ENCODE measurements at places on chromosomes 6 and 20. TPM values are rescaled to one million over a fixed set of nuclear protein-coding genes. Genes with fewer than 3 reads are reported as not detected.

- DNase-seq, result no peak
Observed at GRCh38 chr6:25318589-25318988, 39.4 kb downstream of the CARMIL1 start.

DNA sequence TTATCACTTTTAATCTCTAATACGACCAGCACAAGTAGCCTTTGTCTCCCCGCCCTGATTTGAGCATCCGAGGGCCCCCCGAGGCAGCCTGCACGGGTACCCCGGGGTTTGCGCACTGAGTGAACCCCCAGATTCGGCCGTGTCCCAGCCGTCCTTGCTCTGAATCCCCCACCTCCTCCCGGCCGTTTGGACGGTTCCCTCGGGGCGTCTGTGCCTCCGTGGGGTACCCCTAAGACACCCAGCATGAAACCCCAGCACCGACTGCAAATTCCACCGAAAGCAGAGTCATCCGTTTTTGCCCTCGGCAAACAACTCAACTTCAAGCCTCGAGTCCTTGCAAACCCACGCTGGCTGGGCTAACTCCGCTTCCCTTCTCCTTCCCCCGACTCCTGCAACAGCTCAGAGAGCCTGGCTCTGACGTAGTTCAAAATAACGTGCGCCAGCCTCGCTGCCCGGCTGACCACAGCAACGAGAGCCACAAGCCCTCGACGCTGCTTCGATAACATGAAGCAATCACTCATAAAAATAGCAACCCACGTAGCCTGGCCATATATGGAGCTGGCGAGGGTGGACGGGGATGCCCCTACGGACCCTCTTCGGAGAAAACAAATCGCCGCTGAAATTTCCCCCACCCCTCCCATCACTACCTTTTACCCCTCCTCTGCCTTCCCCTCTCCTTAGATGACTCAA lies 764 bp upstream of the SNAP25 start:
- DNase-seq, result peak; percentile 74

DNA sequence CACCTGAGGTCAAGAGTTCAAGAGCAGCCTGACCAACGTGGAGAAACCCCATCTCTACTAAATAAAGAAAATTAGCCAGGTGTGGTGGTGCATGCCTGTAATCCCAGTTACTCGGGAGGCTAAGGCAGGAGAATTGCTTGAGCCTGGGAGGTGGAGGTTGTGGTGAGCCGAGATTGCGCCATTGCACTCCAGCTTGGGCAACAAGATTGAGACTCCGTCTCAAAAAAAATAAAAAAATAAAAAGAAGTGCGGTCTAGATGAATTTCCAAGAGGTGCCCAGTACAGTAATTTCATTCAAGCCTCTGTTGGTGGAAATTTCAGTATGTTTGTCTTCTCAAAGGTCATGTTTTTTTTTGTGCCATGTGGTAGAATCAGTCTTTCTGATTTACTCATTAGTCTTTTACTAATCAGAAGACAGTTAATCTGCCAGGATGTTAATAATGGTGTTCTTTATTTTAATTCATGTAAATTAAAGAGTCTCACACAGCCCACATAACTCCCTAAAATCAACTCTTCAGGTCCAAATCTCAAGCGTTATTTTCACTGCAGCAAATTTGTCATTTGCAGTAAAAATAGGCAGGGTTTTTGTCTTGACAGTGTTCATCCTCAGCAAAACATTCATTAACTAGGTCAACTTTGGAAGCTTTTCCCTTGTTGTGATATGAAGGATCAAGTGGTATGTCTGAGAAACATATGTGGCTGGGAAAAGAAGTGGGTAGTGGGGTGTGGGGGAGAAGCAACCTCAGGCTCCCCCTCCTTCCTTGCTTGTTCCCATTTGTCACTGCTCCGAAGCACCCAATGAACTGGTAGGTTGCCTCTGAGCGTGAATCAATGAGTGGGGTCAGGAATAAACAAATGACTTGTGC lies 13.3 kb downstream of the TP53INP2 start:
- no peak for DNase-seq

DNA sequence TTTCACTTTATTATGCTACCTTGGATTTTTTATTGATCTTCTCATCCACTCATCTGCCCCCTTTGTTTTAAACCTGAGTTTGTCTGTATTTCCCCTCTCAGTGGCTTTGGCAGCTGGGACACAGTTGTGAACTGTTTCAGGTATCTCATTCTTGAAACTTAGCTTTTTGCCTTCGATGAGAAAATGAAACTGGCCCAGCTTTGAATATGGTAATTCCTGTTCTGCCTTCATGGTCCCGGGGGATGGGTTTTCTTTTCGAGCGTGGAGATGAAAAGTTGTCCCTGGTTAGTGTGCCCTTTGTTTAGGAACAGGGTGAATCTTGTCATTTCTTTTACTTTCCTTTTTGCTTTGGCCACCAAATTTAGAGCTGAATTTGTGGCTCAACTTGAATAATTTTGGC lies 25.6 kb downstream of the DHX35 start:
- DNase-seq, result no peak

DNA sequence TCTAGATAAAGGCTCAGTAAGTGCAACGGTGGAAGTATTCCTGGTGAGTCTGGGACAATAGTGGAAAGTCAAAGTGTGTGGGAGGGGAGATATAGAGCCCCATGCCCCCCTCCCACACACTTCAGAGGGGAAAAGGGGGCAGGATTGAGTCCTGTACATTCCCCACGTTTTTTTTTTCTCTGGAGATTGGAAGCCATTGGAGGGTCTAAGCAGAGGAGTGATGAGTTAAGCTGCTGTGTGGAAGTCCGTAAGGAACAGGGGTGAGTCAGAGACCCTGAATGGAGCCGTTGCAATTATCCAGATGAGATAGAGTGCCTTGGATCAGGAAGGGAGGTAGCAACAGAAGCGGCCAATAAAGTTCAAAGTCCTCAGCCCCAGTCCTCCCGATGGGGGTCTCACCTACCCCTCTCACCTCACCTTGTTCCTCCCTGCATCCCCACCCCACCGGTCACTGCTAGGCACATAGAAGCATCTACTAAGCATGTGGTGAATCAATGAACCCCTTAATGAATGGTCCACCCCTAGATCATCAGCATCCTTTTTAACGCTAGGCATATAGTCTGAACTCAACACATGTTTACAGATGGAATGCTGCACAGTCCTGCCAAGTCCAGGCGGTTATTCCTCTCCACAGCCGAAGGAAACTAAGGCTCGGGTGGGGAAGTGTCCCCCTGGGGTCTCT lies 662 bp upstream of the SLC9A8 start:
- no peak for DNase-seq

DNA sequence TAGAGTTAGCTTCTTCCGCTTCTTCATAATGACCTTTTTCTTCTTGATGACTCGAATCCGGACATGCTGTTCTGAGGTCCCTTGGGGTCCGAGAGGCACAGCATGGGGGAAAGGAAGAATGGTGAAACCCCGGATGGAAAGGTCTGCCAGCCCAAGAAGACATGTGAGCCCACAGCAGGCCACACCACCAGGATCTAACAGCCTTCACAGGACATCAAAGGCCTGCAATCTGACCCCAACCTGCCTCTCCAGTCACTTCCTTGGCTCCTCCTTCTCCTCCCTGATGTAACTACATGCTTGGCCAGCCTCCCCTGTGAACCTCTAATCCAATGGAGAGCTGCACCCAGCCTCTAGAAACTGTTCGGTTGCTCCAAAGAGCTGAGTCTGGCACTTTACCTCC lies 1.6 kb downstream of the CPXM1 start:
- no peak for DNase-seq

GRCh38 chr20:56362833-56363413 lies 4.1 kb downstream of the FAM210B start:
- peak; percentile 25 for DNase-seq

Gene ID4
- 333 TPM for total RNA-seq

Gene ZNF831
- 1.9 TPM for total RNA-seq

Data from thyroid gland (tissue), 4 donors.